Choroid plexus epithelial cell (primary cell): ENCODE measurements at places on chromosomes 13 and 19.

DNA sequence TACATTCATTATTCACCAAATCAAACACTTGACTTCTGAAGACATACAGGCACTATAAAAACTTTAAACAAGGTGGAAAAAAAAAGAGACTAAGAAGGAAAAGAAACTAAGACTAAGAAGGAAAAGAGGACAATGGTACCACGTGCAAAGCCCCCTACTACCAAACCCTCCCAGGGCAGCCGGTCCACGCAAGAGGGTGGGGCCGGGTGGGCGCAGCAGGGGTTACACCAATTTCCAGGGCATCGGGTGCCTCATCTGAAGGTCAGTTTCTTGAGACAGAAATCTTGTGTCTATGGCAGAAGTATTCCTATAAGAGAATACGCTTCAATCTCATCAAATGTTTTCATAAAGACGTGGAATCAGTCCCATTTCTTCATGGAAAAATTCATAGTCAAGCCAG lies 131.5 kb downstream of the NUFIP1 start:
- DNase-seq = no peak

- no peak for DNase-seq
Measured at GRCh38 chr13:29954082-29955028, 103.9 kb upstream of the UBL3 start.

DNA sequence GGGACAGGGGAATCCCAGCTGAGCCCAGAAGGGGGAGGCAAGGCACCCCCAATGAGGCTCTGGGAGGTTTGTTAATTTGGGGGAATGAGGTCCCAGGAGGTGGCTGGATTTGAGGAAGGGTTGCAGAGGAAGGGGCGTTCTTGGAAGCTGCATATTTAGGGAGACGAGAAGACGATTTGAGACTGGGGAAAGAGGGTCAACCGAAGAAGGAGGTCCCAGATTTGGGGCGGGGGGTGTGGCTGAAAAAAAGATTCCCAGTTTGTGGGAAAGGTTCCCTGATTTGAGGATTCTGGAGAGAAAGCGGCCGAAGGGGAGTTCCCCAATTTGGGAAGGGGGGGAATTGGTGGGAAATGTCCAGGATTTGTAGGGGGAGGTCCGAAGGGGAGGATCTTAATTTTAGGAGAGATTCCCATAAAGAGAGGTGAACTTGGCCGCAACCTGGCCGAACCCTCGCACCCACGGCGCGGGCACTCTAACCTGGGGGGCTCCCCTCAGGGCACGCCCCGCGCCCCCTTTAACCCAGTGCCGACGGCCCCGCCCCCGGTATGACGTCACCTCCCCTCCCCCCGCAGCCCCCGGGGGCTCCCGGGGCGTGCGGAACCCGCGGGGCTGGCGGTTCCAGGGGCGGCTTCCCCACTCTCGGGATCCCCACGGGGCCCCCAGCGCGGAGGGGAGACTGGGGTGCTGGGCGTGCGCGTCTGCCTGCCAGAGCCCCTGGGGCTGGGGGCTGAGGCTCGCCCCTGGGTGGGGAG lies 1.2 kb downstream of the PTPRS start:
- DNase-seq = no peak

GRCh38 chr13:101307181-101307701 lies 109.1 kb downstream of the NALCN start:
- peak; percentile 90 for DNase-seq

GRCh38 chr13:41974262-41974900 lies 13.5 kb upstream of the VWA8 start:
- no peak for DNase-seq

- DNase-seq = no peak
Measured at GRCh38 chr13:46559272-46559805, 6.4 kb downstream of the LRCH1 start.

DNA sequence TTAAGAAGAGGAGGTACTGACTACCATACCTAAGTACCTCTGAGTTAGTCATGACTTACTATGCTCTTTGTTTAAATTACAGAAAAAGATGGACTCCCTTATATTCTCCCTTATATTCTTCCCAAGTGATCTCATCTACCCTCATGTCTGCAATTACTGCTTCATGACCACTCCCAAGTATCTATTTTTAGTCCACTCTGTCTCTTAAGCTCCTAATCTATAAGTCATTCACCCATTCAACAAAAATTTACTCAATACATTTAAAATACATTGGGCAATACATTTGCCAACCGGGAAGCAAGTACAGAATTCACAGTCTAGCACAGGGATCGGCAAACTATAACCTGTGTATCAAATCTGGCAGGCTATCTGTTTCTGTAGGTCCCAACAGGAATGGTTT lies 42.6 kb downstream of the KPNA3 start:
- DNase-seq = peak; percentile 21

GRCh38 chr19:30691819-30692166 lies 319.6 kb downstream of the ZNF536 start:
- DNase-seq = no peak

DNA sequence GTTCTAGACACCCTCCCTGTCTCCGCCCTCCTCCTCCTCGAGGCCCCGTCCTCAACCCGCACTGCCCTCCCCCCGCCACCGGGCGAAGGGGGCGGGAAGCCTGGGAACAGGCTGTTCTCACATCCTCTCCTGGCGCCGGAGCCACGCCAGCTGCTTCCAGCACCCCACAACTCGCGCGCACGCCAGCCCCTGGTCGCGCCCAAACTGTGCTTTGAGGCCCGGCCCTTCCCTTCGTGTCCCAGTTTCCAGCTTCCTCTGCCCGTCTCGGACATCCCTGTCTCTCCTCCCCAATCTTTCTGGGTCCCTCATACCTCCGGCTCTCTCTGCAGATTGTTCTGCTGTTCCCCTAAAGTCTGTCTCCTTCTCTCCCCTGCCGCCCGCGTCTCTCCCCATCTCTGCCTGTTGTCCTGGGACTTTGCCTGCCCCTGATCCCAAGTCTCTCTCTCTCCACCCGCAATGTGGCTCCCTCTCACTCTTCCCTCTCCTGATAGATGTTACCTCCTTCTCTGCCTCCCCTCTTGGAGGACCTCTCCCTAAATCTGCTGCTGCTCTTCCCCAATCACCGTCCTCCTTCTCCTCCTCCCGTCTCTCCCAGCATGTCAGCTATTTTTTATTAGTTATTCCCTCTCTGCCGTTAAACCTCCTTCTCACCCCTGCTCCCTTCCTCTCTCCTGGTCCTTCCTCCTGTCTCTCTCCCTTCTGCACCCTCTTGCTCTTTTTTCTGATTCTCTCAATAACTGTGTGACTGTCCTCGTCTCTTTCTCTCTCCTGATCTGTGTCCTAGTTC lies 14.2 kb downstream of the DPF1 start:
- DNase-seq = peak; percentile 27

DNA sequence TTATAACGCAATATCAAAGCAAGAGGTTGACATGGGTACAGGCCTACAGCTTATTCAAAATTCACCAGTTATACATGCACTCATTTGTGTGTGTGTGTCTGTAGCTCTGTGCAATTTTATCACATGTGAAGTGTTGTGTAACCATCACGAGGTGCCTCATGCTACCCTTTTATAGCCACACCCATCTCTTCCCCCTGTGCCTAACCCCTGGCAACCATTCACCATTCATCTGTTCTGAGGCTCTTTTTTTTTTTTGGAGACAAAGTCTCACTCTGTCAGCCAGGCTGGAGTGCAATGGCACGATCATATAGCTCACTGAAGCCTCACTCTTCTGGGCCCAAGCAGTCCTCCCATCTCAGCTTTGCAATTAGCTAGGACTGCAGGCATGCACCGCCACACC lies 78.4 kb downstream of the DPF1 start:
- DNase-seq = peak; percentile 42

- no peak for DNase-seq
Measured at GRCh38 chr13:101016475-101016874, 341.9 kb upstream of the TMTC4 start.
